ENCODE measurements at places on chromosomes 13 and 19. TPM values are rescaled to one million over a fixed set of nuclear protein-coding genes. Genes with fewer than 3 reads are reported as not detected.
A peak's percentile ranks its signal among the peaks of the same experiment; 100 is the strongest.

GRCh38 chr13:98541191-98541590 is 35.7 kb downstream of the STK24 start:
- DNase-seq: no peak

DNA sequence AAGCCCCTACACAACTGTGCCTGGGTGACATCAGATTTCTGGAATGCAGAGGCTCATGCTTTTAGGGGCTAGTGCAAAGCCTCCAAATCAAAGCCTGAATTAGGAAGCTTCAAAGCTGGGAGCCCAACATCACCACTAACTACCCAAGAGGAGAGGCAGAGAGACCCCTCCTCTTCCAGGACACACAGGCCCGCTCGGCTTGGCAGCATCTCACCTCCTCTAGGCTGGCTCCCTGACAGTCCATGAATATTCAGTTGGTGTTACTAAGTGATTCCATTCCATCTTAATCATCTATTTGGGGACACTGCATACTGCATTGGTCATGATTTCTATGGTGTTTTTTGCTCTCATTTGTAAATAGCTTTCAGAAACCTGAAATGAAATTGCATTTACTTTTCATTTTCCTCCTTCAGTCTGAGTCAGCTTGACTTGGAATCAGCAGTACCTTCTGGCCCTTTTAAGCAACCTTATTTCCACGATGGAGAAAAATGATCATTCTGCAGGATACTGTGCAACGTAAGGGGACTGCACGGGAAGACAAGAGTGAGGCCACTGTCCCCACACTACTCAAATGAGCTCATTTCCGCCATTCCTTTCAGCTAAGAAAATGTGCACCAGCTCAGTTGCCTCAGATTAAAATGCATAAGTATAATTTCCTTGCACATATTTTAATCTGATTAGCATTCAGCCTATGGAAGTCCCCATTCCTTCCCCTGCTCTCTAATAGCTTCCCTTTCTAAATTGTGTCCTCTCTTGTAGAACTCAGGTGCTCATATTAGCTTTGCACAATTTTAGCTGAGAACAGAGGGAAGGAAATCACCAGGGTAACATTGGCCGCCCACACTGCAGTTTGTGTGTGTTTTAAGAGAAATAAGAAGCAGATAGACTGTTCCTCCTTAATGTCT is 219.9 kb downstream of the RFC3 start:
- no peak for DNase-seq

DNA sequence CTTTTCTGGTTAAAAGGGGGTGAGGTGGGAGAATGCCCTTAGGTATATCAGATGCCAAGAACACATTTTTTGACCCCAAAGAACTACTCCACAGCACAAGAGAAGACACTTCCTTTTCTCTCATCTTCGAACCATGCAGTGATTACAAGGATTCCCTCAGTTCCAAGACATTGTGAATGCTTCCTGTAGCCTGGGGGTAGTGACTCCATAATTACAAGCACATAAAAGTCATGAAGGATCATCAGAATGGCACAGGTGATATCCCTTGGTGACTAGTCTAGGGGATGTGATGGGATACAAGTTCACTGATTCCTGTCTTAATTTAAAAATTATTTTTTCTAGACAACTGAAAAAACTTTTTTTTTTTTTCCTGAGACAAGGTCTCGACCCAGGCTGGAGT is 78.0 kb downstream of the ZC3H13 start:
- DNase-seq: no peak

GRCh38 chr19:7000333-7000732 is 20.9 kb downstream of the MBD3L2B start:
- no peak for DNase-seq

DNA sequence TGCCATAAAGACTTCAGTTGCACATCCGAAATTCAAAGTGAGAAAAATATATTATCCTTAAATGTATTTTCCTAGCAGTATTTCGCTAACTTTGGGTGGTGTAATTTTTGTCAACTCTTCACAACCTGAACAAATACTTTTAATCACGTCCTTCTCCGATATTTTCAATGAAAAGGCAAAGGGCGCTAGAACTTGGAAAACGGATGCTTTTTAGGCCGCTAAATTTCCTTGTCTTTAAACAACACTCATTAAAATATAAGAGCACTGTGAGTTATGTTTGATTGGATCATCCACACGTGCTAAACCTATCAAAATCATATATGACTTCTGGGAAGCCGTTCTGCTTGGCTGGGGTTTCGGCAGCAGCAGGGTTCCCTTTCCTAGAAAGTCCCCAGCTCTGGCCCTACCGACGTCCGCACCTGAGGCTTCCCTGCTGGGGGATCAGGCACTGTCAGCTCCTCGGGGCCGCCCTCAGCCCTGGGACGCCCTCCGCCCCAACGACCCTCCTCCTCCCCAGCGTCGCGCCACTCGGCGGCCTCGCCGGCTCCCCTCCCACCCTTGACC is 462 bp upstream of the MPHOSPH8 start:
- DNase-seq: no peak

DNA sequence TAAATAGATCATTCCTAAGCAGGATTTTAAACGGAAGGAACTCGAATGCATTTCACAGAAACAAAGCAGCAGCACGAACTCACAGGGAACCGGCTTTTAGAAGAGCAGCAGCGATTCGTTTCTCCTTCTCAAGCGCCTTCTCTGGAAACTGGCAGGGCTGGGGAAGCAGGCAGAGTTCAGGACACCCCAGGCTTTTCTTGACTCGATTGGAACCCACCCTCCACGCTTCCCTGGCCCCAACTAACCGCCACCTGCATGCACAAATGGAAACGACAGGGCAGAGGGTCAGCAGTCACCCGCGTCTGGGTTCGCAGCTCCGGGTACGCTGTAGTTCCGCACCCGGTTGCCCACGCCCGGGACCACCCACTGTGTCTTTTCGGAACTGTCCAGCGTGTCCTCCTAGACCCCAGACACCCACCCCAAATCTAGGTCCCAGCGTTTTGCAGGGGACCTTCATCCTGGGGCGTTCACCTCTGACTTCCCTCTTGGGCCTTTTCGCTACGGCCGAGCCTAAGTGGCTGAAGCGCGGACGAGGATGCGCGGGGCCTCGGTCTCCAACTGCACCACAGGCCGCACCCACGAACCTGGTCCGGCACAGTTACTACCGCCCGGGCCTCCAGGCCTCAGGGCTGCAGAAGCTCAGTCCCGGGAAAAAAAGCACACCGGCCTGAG is 500 bp downstream of the ZFP30 start:
- peak; percentile 47 for DNase-seq

DNA sequence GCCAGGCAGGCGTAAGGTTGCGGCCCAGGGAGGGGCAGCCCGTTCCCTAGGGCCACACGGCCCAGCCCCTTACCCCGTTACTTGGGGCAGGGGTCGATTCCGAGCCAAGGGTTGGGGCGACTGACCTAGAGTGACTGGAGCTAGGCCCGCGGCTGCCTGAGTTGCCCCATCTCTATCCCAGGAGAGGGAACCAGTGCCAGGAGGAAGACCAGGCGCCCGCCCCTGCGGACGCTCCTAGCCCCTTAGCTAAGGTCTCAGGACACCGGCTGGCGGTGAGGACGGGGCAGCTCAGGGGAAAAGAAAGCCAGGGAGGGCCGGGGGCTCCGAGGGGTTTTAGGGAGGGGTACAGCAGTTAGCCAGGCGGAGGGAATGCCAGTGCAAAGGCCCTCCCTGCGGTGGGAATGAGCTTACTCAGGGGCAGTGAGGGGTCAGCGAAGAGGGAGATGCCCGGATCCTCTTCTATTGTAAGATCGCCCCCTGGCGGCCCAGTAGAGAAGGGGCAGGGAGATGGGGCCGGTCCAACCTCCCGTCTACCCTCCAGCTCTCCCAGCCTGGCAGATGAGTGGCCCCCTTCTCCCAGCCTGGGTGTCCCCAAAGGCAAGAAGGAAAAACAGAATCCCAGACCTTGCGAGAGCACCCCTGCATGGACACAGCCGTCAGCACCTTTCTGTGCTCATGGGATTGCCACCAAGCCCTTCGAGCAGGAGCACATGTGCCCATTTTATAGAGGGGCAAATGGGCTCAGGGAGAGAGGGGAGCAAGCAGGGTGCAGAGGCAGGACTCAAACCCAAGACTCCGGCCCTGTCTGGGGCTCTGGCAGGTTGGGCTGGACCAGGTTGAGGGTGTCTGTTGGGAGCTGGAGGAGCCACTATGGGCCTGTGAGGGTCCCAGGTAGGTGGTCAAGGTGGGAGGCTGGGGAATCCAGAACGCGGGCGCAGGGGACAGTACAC is 16.3 kb downstream of the CILP2 start:
- DNase-seq: peak; percentile 74

GRCh38 chr19:4134351-4134750 is 10.4 kb upstream of the MAP2K2 start:
- no peak for DNase-seq

- DNase-seq: no peak
These were observed 1.1 kb downstream of the CNN1 start for GRCh38 chr19:11539495-11540365.

- no peak for DNase-seq
These were observed 3.9 kb upstream of the KLK15 start for GRCh38 chr19:50837300-50837699.

DNA sequence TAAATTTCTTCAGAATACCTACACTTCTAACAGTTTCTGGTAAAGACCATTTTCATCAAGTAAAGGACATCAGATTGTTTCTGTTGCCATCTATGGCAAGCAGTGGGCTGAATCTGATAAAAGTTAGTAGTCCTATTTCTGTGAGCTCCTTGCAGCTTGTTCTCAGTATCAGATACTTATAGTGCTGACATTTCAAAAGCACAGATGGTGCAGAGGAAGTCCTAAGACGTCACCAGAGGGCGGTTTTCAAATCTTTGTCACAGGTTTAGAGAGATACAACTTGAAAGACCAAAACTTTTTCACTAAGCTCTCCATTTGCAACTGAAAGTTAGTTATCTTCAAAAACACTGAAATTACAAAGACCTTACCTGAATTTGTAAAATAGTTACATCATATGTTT is 719.8 kb downstream of the SLITRK1 start:
- no peak for DNase-seq

DNA sequence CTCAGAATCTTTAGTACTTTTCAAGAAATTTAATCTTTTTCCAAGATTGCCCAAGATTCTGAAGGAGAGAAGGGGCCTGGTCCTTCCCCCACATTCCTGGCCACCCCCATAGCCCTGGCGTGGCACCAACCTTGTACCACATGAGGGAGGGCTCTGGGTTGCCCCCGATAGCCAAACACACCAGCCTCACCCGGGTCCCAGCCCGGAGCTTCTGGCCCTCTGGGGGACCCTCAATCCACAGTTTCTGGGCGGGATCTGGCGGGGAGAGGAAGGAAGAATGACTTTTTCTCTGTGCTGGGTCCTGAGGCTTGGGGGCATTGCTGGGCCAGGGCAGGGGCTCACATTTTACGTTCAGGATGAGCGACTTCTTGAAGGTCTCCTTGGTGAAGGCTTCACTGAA is 4.4 kb downstream of the NPHS1 start:
- no peak for DNase-seq

GRCh38 chr13:21541980-21542379 is 62.0 kb downstream of the MICU2 start:
- no peak for DNase-seq

DNA sequence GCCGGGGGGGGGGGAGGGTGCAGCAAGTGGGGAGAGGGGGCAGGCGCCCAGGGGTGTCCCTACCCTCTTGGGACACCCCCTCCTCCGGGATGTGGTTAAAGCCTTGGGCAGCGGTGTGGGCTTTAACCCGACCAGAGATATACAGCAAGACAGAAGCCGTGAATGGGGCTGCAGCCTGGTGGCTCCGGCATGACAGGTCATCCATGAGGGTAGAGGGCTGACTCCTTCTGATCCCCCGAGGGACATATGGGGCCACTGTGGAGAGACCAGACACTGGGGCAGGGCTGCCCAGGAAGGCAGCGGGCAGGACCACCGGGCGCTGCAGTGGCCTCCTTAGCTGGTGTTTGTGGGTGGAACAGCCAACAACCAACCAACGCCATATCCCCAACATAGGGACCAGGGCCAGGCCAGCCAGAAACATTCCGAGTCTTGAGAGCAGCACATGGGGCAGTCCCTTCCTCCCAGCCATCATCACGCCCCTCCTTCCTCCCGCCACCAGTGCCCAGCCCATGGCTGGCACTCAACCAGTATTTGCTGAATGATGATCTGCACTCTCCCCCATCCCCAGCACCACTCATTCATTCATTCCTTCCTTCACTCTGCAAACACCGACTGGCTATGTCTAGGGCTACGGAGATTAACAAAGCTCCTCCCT is 18.2 kb downstream of the ELAVL1 start:
- DNase-seq: no peak

- no peak for DNase-seq
These were observed 785.8 kb upstream of the SLC10A2 start for GRCh38 chr13:103852036-103852435.

GRCh38 chr19:18939922-18940768 is 872 bp downstream of the HOMER3 start:
- DNase-seq: no peak

GRCh38 chr13:70580825-70581224 is 472.6 kb upstream of the KLHL1 start:
- no peak for DNase-seq

- peak; percentile 32 for DNase-seq
These were observed 969 bp upstream of the POMP start for GRCh38 chr13:28657784-28658538.

DNA sequence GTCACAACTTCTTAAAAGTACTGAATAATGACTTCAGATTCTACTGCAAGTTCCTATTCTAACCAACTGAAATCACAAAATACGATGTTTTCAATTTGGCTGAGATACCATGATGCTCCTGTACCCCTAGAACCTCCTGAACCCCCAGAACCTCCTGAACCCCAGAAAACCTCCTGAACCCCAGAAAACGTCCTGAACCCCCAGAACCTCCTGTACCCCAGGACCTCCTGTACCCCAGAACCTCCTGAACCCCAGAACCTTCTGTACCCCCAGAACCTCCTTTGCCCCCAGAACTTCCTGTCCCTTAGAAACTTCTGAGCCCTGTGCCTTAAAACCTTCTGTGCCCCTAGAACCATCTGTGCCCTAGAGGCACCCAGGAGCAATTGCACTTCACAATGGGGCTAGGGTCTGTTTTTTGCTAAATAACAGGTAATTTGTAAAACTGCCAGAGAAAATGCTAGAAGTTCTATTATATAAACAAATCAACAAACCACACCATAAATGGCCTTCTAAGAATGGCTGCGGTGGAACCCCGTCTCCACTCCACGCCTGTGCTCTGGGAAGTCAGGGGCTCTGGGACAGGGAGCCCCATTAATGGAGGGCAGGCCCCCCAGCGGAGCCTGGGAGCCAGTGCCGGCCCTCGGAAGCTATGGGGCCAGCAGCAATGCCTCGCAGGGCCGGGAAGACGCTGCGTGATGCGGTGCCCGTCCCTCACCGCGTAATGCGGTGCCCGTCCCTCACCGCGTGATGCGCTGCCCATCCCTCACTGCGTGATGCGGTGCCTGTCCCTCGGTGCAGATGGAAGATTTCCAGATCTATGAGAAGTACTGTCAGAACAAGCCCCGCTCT is 21.3 kb upstream of the F7 start:
- no peak for DNase-seq

GRCh38 chr19:18298601-18299000 is 17.2 kb upstream of the JUND start:
- DNase-seq: no peak

COMP gene
- total RNA-seq: not detected

ZNF724 gene
- 5.8 TPM for total RNA-seq

URAD gene
- not detected for total RNA-seq

APOE gene
- total RNA-seq: 2.7 TPM

FBN3 gene
- total RNA-seq: not detected

HSPB6 gene
- total RNA-seq: not detected

C5AR1 gene
- total RNA-seq: 11.4 TPM

SULT2A1 gene
- not detected for total RNA-seq

CLEC17A gene
- 0.18 TPM for total RNA-seq

FLT1 gene
- total RNA-seq: 0.43 TPM

ARGLU1 gene
- 158 TPM for total RNA-seq

CGB2 gene
- total RNA-seq: not detected

All from natural killer cell (primary cell).